ENCODE measurements at places on chromosomes 5 and 9.

DNA sequence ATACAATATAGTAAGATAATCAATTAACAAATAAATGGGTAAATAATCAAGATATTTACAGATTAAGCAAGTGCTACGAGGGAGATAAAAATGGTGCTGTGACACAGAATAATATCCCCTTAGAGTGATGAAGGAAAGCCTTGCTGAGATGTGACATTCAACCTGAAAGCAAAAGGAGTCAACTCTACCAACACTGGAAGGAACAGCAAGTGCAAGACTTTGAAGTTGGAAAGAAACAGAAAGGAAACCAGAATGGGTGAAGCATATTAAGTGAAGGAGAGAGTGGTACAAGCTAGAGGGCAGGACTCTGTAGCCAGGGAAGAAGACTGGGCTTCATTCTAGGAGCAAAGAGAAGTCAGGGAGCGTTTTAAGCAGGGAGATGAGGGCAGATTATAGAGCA is 12.2 kb upstream of the MEGF9 start:
- DNase-seq: no peak

GRCh38 chr5:1479581-1480188 is 34.4 kb upstream of the SLC6A3 start:
- peak; percentile 61 for DNase-seq

DNA sequence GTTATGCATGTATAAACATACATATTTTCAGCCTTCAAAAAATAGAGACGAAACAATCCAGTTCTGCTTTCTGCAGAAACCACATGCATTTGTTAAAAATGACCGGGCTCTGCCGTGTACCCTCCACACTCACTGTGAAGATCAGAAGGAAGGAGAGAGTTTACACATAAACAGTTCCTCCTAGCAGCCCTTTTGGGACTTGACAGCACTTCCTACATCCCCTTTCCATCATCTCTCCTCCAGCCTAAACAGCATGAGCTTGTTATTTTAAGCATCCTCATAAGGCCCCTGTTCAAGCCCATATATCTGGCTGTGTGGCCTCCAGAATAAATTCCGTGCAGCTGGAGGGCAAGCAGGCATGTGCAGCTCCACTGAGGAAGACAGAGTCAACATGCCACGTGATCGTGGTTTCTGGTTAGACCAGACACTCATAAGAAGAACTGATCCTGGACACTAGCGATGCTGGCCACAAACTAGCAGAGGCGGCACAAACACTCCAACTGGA is 42.2 kb downstream of the NIPAL4 start:
- no peak for DNase-seq

GRCh38 chr9:121593066-121593465 is 58.4 kb upstream of the DAB2IP start:
- DNase-seq: no peak

GRCh38 chr9:94478755-94479730 is 75.8 kb upstream of the PCAT7 start:
- DNase-seq: no peak

DNA sequence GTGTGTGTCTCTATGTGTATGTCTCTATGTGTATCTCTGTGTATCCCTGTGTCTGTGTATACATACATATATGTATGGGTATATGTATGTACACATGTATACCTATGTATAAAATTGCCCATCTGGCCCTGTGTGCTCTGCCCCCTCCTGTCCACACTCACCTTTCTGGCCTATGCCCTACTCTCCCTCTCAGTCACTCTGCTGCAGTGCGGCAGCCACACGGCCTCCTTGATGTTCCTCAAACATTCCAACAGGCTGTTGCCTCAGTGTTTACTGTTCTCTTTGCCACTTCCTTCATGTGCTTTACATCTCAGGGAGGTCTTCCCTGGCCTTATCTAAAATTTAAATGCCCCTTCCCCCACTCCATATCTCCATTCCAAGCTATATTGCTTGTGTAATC is 18.3 kb upstream of the RNF180 start:
- DNase-seq: no peak

DNA sequence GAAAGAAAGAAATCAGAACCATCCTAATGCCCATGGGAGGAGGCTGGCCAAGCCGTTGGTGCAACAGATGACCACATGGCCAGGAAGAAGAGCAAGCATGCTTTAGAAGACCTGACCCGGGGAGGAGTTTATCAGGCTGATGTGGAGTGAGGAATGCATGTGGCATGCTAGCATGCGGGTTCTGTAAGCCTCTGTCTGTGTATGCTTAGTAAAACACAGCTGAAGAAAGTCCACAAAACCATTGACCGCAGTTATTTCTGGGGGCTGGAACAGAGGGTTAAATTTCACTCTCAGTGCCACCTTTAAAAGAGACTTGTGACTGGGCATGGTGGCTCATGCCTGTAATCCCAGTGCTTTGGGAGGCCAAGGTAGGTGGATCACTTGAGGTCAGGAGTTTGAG is 19.1 kb downstream of the GFI1B start:
- no peak for DNase-seq

DNA sequence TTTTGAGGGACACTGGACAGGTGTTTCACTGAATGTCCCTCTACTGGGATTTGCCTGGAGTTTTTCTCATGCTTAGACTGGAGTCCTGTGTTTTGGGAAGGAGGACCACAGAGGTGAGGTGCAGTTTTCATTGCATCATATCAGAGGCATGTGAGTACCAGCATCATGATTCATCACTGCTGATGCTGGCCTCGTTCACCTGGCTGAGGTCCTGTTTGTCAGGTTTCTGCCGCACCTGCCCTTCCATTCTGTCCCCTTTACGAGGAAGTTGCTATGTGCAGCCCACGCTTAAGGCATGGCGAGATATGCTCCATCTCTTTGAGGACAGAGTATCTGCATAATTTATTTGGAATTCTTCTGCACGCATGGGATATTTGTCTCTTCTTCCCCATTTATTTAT is 162.1 kb downstream of the TENT4A start:
- DNase-seq: no peak

DNA sequence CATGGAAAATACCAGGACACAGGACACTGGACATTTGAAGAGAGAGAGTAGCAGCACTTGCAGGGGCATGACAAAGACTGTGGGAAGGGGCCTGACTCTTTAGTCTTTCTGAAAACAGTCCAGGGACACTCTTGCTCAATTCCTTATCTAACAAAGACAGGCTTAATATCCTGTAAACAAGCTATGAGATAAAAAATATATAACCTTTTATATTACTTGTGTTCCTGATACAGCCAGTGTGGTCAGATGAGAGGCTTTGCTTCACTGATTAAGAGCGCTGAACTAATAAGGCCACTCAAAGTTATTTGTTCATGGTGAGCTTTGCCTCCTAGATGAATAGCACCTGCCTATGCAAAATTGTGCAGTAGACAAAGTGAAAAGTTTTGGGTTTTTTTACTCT is 518.7 kb downstream of the LRRC70 start:
- DNase-seq: no peak

GRCh38 chr5:154829181-154829588 is 21.2 kb downstream of the FAXDC2 start:
- no peak for DNase-seq

DNA sequence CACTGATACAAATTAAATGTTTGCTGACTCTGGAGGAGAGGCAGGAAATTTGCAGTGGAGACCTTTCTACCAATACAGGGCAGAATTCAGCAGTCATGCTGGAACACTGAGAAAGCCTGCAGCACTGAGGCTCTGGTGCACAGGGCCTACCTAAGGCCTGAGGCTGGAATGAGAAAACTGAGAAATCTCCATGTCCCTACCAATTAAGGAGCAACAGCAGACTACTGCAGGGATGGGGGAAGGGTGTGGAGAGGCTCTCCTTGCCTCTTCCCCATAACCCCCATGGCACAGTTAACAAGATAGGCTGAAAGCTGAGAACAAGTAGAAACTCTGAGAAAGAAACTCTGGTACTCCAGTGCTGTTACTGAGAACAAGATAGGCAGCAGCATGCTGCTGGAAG is 10.5 kb downstream of the FBXO4 start:
- DNase-seq: no peak

DNA sequence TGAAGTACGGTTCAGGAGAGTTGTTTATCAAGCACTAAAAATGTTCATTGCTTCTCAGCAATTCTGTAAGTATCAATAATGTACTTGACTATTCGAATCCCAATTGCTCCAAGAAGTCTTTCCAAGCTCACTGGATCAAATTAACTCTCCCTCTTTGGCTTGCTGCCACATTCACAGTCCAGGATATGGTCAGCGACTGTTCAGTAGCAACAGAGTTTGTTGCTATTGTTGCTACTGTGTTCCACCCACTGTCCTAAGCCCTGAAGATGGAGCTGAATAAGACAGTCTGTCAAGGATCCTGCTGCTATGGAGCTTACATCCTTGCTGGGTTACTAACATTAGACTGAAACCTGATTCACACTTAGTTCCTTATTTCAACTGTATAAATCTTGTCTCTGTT is 110.8 kb downstream of the FGF10 start:
- DNase-seq: no peak

DNA sequence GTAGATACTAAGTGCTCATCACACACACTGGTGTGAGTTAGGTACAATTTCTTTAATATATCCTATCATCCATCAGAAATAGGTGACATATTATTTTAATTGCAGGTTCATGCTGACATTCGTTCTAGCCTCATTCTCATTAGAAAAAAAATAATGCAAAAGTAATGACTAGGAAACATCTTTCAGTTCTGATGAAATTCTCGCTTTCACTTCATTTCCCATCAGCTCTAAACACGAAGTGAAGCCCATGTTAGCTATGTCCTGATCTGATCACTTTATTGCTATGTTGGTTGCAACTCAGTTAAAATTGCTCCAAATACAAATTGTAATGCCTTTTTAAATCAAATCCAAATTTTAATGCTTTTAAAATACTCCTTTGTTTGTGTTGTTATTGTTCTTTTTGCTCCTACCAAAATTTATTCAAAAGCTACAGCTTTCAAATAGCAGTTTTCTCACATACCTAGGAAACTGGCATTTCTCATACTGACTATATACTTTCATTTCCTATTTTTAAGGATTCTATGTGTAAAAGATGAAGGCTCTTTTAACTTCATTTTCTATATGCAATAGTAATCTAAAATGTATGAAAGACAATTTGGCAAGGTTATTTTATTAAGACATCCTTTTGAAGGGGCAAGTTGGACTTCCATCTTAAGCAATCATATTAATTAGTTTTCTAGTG is 1237.8 kb upstream of the ACO1 start:
- no peak for DNase-seq

- DNase-seq: no peak
Measured at GRCh38 chr9:14437354-14438231, 123.7 kb upstream of the NFIB start.

GRCh38 chr5:151148583-151148982 is 9.0 kb downstream of the ANXA6 start:
- DNase-seq: no peak

DNA sequence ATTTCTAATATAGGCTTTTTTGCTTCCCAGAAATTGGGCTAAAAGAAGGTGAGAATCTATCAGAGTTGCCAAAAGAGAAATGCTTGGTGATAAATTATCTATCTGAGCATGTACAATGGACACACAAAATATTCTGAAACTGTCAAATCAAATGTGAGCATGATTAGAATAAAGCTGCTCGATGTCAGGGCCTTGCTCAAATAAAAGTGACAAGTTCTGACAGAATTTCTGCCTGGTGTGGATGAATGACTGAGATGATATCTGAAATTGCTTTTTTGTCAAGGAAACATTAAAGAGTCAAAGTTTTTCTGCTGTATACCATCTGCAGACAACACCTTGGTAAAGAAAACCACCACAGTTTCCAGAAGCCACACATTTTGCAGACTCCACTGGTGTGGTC is 128.8 kb downstream of the GABRG2 start:
- no peak for DNase-seq

DNA sequence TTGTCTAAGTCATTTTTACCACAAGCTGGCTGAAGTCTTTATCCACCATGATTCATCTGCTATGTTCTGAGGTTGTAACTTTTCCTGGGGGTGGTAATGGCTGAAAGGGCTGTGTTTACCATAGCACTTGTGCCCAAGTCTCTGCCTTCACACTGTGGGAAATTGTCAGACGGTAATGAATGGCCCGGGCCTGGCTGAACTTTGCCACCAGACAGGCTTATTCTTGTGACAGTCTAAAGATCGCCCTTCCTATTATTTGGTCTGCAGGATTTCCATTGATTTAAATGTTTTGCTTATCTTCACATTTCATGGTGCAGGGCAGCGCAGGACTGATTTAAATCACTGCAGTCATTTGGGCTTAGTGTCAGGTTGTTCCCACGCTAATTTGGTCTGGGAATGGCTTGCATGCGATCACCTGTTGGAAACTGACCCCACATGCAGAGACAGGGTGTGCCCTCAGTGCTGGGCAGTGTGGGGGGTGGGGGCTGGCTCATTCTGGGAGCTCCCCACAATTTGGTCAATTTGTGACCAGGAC is 109.3 kb upstream of the ICE1 start:
- no peak for DNase-seq

DNA sequence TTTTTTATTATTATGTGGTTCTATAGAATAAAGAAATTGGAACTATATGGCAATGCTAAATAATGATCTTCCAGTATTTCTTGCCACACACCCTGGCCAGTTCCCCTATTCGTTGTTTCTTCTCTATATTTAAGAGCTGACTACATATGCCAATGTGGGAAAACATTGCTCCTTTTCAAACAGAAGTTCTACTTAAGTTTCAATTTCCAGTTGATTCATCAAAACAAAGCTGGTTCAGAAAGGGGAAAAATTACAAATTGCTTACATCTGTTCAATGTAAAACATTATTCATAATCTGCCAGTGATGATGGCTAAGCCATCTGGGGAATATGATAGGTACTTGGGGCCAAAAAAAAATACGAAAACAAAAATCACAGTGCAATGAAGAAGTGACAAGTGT is 76.9 kb downstream of the ST8SIA4 start:
- no peak for DNase-seq

GRCh38 chr5:14009575-14009974 is 65.1 kb upstream of the DNAH5 start:
- no peak for DNase-seq

- peak; percentile 71 for DNase-seq
Measured at GRCh38 chr9:123322273-123323195, 33.5 kb upstream of the CRB2 start.

DNA sequence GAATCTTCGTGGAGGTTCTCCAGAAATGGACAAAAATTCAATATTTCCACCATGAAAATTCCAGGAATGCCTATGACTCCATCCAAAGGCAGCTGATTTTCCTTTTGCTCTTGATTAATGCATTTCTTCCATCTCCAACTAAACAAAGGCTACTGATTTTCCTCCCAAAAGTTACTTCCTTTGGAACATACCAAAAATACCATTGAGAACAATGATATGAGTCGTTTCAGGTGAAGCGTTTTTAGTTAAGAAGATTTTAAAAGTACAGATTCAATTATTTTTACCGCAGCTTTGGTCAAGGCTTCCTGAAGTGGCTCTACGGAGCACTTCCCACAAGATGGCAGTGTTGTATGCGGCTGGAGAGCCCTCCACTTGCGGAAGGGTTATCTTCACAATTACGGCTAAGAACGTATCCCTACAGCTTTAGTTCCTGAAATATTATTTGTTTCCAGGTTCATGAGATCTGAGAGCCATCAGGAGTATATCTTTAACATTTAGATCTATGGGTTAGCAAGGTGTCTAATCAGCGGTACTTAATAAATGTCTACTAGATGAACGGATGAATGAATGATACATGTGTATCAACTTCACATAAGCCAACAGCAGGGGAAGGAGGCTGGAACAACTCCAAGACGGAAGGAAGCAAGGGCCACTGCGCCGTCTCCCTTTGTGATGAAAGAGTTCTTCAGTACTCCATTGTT is 35.9 kb upstream of the ARSB start:
- peak; percentile 54 for DNase-seq

All from activated naive CD8-positive, alpha-beta T cell treated with anti-CD3 and anti-CD28 coated beads, Interleukin-2, amount 50 U/mL, for 24 hours (primary cell).